ENCODE measurements at places on chromosomes 3 and 15.
A peak's percentile ranks its signal among the peaks of the same experiment; 100 is the strongest.

- DNase-seq, result no peak
Measured at GRCh38 chr15:80401456-80401855, 2.7 kb upstream of the ARNT2 start.

DNA sequence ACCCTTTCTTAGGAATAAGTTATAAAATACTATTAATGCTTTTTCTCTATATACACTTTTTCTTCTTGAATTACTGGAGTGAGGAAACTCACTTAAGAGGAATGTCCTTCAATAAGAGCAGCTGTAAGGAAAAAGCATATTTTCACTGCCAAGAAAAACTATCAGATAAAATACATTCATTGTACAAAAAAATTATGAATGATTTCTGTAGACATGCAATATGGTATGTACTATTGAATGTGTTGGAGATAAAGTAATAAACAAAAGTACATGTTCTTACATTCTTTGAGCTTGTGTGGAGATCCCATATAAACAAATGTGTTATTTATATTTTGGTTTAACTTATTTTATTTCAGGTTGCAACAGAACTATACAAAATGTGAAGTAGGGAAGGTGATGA lies 241.0 kb upstream of the ZNF717 start:
- no peak for DNase-seq

DNA sequence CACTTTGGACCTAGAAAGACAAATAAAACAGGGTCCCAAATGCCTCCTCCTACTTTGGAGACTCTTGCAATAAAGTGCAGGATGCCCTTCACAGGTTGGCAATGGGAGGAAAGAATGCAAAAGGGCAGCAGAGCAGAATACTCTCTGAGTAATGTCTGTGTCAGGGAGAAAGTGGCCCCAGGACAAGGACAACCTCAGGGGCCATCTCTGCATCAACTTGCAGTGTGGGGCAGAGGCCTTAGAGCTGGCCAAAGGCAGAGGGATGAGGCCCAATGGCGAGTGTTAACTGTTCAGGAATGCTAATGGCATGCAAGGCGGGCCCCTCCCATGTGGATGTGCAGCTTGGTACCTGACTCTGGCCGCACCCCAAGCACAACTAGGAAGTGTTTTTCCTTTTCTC lies 8.4 kb downstream of the UPK1B start:
- no peak for DNase-seq

GRCh38 chr3:78483090-78483489 lies 1284.7 kb downstream of the ROBO1 start:
- no peak for DNase-seq

GRCh38 chr3:62708638-62709373 lies 166.4 kb downstream of the CADPS start:
- DNase-seq, result no peak

- peak; percentile 41 for DNase-seq
Measured at GRCh38 chr15:77266708-77267386, 153.1 kb downstream of the PEAK1 start.

All from skeletal muscle cell (primary cell).